ENCODE measurements at places on chromosomes 11 and 22.
A peak's percentile ranks its signal among the peaks of the same experiment; 100 is the strongest.

GRCh38 chr11:10401696-10402392, 53.2 kb upstream of the AMPD3 start:
- DNase-seq, result no peak

- DNase-seq, result no peak
Measured at GRCh38 chr11:79040348-79040747, 400.5 kb downstream of the TENM4 start.

- no peak for DNase-seq
Measured at GRCh38 chr22:46726066-46726985, 11.7 kb downstream of the CERK start.

DNA sequence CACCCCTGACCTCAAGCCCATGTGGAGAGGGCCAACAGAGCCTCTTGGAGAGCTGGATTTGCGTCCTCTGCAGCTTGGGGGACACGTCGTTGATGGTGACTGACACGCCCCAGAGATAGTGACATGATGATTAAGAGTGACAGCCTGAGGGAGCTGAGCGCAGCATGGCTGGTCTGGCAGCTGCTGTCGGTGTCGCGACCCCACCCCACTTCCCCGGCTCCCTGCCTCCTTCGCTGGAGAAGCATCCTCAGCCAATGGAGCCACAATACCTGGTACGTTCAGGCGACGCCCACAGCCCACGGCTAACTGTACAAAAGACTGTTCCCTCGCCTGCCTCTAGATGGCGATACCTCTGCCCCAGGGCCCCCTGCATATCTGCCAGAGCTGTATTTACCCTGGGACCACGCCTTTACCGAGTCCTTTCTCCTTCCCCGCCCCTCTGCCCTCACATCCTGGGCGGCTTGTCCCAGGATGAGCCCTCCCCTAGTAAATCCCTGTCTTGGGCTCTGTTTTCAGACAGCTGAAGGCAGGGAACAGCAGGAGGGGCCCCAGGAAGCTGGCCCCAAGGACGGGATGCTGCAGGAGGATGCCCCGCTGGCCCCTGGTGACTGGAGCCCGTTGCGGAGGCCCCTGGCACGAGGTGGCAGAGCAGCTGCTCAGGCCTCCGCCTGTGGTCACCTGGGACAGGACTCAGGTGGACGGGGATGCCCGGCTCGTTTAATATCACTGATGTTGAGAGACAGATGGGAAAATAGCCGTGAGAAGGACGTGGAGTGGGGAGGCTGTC, 90.6 kb downstream of the RPS6KA4 start:
- DNase-seq, result no peak

DNA sequence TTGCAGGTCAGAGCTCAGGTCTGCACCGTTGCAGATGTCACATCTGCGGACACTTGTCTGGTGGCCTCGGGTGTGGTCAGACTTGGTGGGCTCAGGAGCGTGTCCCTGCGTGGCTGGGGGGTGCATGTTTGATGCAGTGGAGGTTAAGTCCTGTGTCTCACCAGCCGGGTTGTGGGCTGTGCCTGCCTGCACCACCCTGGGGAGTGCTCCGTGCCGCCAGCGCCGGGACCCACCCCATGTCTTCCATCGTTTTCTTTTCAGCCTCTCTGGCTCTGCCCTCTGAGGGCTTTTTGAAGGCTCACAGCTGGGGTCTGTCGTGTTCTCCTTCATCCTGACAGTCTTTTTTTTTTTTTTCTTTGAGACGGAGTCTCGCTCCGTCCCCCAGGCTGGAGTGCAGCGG, 26.0 kb downstream of the PPIL2 start:
- DNase-seq, result no peak

DNA sequence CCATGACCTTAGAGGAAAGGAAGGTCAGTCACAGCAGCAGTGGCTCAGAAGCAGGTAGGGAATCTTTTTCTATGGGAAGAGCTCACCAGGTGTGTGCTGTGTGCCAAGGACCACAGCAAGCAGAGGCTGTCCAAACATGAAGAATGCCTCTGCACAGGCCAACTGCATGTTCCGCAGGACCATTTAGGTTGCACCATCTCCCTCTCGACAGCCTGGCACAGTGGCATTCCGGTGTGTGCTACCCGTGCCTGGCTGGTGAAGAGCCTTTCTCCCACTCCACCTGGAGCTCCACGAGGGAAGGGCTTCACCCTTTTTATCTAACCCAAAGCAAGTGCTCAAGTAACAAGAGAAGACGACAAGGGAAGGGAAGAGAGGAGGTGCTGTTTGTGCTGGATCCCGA, 76.5 kb downstream of the PACSIN2 start:
- no peak for DNase-seq

- no peak for DNase-seq
Measured at GRCh38 chr11:7257724-7258123, 6.0 kb downstream of the SYT9 start.

DNA sequence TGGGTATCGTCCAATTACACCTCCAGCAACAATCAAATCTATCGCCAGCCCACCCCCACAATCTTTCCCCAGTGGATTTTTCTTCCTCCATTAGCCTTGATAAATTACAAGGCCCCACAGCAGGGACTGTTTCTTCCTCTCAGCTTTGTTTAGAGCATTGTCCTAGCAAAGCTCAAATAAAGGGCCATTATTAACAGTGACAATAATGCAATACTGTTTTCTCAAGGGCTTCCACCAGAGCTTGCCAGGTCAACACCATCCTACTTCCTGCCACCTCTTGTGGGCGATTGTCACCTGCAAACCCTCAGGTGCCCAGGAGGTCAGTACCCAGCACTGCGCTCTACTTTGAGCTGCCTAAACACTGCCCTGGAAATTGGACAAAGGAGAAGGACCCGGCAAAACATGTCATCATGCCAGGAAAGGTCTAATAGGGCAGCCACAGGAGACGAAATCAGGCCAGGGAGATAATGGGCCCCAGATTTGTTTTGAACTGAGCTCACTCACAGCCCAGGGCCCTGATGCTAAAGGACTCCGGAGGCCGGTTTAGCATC, 95.2 kb downstream of the ABTB2 start:
- peak; percentile 22 for DNase-seq

DNA sequence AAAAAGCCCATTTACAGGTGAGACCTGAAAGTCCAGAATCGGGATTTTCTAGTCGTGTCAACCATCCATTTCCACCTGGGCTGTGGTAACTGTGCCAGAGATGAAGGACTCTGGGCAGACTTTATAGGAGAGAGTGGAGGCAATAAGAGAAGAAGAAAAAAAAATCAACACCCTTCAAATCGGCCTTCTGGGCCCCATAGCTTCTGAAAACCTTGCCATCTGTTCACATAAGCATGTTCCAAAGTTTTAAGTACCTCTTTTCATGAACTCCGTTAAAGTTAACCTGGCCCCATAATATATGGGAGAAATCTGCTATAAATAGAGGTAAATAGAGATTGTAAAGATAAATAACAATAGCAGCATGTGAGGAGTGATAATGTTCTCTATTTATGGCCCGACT, 470.5 kb downstream of the MIAT start:
- no peak for DNase-seq

DNA sequence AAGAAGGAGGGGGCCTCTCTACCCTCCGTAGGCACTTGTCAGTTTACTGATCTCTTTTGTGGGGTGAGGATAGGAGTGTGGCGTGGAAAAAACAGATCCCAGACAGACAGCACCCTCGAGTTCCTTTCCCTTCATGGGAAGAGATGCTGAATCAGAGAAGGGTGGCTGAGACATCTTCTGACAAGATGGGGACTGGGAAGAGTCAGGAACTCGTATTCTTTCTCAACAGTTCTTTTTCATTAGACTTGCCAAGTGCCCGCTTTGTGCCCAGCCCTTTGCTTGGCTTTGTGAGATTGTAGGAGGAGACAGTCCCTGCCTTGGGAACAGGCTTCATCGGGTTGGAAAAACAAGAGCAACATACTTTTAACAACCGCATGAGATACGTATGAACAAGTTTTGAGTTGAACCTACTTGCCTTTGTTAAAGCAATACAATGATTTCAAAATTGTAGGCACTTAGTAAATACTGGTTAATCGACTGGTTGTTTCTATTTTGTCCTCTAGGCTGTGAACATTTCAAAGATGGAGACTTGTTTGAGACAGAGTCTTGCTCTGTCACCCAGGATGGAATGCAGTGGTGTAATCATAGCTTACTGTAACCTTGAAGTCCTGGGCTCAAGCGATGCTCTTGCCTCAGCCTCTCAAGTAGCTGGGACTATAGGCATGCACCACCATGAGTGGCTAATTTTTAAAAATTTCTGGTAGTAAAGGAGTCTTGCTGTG, 1.1 kb downstream of the RRM1 start:
- no peak for DNase-seq

DNA sequence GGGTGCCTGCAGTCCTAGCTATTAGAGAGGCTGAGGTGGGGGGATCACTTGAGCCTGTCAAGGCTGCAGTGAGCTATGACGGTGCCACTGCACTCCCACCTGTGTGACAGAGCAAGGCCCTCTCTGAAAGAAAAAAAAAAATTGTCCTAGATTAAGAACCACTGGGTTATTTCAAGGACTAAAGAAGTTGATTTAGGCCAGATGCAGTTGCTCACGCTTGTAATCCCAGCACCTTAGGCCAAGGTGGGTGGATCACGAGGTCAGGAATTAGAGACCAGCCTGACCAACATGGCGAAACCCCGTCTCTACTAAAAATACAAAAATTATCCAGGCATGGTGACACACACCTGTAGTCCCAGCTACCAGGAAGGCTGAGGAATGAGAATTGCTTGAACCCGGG, 129.0 kb downstream of the MRTFA start:
- no peak for DNase-seq

- no peak for DNase-seq
Measured at GRCh38 chr11:39992551-39992950, 1466.9 kb downstream of the LRRC4C start.

GRCh38 chr11:116901964-116902688, 64.7 kb upstream of the APOA1 start:
- DNase-seq, result no peak

DNA sequence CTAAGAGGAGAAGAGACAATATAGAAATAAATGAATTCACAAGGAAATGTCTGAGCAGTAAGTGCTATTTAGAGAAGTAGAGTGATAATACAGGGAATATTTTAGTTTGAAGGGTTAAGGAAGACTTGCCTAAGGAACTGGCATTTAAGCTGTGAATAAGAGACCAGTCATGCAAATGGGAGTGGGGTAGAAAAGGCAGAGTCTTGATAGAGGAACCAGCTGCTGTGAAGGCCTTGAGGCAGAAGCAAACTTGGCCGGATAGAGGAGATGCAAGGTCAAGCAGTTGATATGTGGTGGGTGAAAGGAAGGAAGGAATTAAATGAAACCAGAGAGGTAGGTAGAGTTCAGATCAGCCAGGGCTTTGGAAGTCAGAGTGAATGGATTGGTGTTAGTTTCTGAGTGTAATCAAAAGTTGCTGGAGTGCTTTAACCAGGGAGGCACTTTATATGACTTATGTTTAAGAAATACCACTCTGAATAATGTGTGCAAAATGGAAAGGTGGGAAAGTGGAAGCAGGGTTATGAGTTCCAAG, 198.4 kb upstream of the SESN3 start:
- no peak for DNase-seq

DNA sequence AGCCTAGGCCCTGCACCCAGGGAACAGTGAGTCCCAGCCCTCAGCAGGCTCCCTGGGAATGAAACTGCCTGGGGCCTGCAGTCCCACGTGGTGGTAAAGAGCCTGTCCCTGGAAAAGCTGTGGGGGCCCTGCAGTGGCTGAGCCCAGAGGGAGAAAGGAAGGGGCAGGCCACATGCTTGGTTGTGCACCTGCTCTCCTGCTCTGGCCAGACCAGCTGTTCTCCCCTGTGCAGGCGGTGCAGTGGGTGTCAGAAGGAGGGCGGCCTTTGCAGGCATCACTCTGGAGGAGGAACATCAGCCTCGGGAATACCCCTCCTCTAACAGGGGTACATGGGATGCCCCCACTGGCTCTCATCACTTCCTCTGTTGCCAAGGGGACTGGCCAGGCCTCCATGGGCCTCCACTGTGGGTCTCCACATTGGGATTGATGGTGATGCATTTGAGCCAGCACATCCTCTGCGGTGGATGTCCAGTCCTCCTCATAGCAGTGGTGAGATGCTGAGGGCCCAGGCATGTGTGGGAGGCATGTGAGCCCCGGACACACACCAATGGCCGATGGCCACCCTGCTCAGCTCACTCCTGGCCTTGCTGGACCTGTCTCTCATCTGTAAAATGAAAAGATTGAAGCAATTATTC, 690.4 kb downstream of the BRD1 start:
- DNase-seq, result no peak

- DNase-seq, result no peak
Measured at GRCh38 chr11:105942921-105943320, 79.1 kb downstream of the MSANTD4 start.

- DNase-seq, result no peak
Measured at GRCh38 chr22:20857247-20857643, 1.4 kb downstream of the PI4KA start.

GRCh38 chr11:35285471-35285870, 133.9 kb downstream of the SLC1A2 start:
- no peak for DNase-seq

GRCh38 chr11:86182976-86183584, 61.5 kb upstream of the EED start:
- no peak for DNase-seq

GRCh38 chr11:15667127-15667725, 552.5 kb downstream of the INSC start:
- no peak for DNase-seq

DNA sequence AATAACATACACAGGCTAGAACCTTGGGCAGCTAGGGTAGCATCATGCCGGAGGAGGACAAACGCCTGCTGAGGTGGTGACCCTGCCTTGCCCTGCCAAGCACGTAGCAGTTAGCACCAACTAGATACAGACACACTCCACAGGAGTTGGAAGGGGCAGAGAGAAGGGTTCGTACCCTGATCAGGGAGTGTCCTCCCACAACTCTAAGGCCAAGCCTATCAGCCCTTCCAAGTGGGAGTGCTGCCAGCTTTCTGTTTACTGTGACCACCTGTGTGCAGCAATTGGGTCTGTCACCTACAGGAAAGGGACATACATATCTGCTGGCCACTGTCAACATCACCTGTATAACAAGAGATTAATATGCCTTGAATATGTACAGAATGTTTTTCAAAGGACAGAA, 1.9 kb upstream of the THAP7 start:
- no peak for DNase-seq

- no peak for DNase-seq
Measured at GRCh38 chr22:44365191-44365590, 52.4 kb upstream of the SHISAL1 start.

GRCh38 chr11:5833446-5833845, 8.3 kb downstream of the OR52E6 start:
- no peak for DNase-seq

GRCh38 chr11:79437981-79438630, 2.7 kb downstream of the TENM4 start:
- DNase-seq, result peak; percentile 13

- DNase-seq, result no peak
Measured at GRCh38 chr11:4991060-4991459, 3.6 kb upstream of the OR51L1 start.

- DNase-seq, result no peak
Measured at GRCh38 chr22:27556371-27556770, 245.2 kb downstream of the MN1 start.

GRCh38 chr22:39092111-39092862, 4.8 kb upstream of the APOBEC3H start:
- no peak for DNase-seq

GRCh38 chr11:96960926-96961325, 571.1 kb downstream of the JRKL start:
- DNase-seq, result no peak

- DNase-seq, result no peak
Measured at GRCh38 chr11:119012629-119013170, 5.4 kb downstream of the RPS25 start.

All from hypothalamus (tissue), 51 donors.